Renal cortical epithelial cell (primary cell): ENCODE measurements at places on chromosomes 1 and 21. TPM values are rescaled to one million over a fixed set of nuclear protein-coding genes. Genes with fewer than 3 reads are reported as not detected.

DNA sequence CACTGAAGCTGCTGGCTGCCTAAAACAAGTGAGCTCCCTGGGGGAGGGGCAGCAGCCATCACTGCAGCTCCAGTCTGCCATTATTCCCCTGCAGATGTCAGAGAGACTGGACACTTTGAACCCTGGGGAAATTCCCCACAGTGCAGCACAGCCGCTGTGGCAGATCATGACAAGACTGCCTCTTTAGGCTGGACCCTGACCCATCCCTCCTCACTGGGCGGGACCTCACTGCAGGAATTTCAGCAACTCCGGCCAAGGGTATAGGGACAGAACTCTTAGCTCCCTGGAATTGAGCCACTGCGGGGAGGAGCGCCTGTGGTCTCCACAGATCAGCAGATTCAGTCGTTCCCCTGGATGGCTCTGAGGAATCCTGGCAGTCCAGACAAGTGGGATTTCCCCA is 964.6 kb downstream of the BRINP3 start:
- DNase-seq = peak; percentile 80

DNA sequence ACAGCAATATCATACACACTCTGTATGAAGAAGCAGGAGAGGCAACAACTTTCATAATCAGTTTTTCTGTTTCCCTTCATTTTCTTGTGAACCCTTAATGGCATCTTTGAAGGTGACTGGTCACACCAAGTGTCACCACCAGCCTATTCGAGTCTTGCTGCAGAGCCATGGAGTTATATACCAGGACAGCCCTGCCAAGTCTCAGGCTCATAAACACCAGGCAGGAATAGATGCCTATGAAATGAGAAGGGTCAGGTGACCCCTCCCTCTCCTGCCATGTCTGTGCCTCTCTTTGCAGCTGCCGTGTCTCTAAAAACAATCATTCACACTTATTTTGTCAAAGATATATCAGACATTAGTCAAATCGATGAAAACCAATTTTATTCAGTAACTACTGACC is 28.0 kb downstream of the NECAP2 start:
- DNase-seq = no peak

DNA sequence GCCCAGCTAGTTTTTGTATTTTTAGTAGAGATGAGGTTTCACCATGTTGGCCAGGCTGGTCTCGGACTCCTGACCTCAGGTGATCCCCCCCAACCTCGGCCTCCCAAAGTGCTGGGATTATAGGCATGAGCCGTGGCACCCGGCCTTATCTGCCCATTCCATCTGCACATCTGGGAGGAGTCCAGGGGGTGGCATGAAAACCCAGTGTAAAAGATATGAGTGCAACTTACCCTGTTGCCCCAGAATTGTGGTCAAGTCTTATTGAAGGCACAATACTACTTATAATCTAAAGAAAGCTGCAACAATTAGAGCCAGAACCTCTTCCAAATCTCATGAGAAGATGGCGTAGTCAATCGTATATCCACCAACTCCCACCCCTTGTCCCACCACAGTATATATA is 18.4 kb downstream of the CTXND2 start:
- DNase-seq = no peak

DNA sequence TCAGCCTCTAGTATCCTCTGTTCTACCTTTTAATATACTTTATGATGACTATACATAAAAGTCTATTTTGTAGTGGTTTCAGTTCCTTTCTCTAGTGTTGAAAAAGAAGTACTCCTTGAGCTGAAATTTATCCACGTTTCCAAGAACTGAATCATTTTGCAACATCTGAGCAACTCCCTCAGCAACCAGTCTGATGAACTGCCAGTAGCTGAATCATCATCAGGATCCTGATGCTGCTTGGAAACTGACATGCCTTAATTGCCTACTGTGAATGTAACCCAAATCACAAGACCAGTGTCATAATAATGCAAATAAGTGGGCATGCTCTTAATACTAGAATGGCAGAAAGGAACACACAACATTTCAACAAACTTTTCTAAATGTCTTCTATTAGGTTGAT is 103.3 kb downstream of the CYYR1 start:
- peak; percentile 91 for DNase-seq

DNA sequence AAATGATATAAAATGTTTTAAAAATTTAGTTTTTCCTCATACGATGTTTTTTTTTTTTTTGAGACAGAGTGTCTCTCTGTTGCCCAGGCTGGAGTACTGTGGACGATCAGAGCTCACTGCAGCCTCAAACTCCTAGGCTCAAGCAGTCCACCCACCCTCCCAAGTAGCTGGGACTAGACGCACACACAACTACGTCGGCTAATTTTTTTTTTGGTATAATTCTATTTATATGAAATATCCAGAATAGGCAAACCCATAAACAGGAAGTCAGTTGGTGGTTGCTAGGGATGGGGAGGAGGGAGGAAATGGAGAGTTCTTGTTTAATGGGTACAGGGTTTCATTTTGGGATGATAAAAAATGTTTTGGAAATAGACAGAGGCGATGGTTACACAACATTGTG is 56.5 kb downstream of the WARS2 start:
- no peak for DNase-seq

DNA sequence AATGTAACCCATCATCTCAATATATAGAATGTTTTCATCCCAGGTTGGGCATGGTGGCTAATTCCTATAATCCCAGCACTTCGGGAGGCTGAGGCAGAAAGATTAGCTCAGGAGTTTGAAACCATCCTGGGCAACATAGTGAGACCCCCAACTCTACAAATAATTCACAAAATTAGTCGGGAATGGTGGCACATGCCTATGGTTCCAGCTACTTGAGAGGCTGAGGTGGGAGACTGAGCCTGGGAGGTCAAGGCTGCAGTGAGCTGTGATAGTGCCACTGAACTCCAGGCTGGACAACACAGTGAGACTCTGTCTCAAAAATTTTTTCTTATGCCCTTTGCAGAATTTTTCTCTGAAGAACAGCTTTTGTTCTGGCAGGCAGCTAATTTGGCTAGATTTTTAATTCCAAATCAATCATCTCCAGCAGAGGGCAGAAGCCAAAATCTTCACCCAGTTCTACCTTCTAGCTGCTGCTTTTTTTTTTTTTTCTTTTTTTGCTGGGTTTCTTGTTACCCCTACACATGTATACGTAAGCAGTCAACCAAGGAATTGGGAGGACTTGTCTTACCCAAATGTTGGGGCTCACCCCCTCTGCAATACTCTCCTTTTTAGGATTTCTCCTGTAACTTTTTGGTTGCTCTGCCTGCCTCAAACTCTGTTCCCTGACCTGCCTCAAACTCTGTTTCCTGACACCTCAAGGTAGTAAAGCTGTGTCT is 2.7 kb upstream of the RAD54L start:
- peak; percentile 26 for DNase-seq

GRCh38 chr21:24881506-24881905 is 725.8 kb downstream of the MRPL39 start:
- no peak for DNase-seq

The CRYBG2 gene
- 0.35 and 7.1 TPM in 2 replicates for total RNA-seq

The EXO1 gene
- total RNA-seq = 1.8 and 7.5 TPM in 2 replicates
